ENCODE measurements at places on chromosomes 16 and 17. TPM values are rescaled to one million over a fixed set of nuclear protein-coding genes. Genes with fewer than 3 reads are reported as not detected.

Gene GRIN2A
- total RNA-seq: not detected

Gene KATNIP
- 12.7 TPM for total RNA-seq

Gene PLD6
- total RNA-seq: 2.8 TPM

Gene GUCY2D
- not detected for total RNA-seq

Gene ENO3
- total RNA-seq: 2.0 TPM

Gene ZNF48
- 17.7 TPM for total RNA-seq
